ENCODE measurements at places on chromosomes 3 and 15.

GRCh38 chr3:18389108-18389733 is 35.9 kb downstream of the SATB1 start:
- no peak for DNase-seq

DNA sequence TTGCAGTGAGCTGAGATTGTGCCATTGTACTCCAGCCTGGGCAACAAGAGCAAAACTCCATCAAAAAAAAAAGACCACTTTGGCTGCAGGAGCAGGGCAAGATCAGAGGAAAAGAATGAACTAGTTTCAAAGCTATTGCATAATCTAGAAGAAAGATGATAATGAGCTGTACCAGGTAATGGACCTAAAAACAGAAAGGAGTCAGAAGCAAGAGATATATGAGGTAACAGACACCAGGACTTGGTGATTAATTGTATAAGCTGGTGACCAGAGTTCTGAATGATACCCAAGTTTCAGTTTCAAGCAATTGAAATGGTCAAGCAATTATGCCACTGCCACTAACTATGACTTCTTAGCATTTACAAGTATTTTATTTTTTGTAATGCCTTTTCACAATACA is 2.9 kb downstream of the POLQ start:
- no peak for DNase-seq

DNA sequence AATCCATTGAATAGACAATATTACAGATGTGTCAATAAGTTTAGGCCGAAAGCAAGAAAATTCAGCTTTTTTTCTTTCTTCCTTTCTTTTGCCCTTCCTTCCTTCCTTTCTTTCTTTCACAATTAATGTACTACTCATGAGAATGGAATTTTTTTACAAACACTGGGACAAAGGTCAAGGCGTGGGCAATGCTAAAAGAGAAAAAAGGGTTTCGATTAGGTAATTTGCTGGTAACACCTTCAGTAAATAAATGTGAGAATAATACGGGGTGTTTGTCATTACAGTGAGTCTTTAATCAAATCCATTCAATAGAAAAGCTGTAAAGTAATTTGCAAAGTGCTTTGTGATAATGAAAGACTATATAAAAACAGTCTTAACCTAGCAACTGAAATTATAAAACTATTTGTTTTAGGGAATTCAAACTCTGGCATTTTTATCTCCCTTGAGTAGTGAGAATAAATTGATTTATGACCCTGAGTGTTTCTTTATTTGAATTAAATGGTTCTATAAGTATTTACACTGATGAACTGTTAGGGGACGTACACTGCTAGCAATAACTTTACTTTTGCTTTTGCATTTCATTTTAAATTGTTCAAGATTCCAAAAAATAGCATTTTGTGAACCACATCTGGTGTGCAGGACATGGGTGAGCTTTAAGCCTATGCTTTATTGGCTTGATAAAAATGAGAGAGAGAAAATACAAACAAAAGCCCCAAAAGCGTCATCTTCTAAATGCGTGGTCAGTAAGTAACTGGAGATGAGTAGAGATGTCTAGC is 104.2 kb upstream of the THRB start:
- DNase-seq: peak; percentile 62

GRCh38 chr15:85778107-85778776 is 16.5 kb downstream of the KLHL25 start:
- DNase-seq: no peak

GRCh38 chr3:22734756-22735155 is 468.4 kb upstream of the UBE2E2 start:
- no peak for DNase-seq

DNA sequence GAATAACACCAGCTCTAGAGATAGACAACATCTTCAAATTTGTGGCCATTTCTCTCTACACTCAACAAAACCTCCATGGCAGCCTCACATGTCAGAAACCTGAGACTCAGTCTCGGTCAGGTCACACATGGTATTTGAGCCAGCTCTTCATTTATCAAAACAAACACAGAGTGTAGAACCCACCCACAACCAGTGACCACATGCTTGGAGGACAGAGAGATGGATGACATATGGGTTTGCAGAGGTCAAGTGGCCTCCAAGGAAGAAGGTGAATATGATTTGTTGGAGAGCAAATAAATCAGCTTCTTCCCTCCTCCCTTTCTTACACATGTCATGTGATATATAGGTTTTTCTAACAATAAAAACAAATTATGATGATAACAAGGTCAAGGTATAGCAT is 278.1 kb upstream of the LRTM1 start:
- DNase-seq: no peak

DNA sequence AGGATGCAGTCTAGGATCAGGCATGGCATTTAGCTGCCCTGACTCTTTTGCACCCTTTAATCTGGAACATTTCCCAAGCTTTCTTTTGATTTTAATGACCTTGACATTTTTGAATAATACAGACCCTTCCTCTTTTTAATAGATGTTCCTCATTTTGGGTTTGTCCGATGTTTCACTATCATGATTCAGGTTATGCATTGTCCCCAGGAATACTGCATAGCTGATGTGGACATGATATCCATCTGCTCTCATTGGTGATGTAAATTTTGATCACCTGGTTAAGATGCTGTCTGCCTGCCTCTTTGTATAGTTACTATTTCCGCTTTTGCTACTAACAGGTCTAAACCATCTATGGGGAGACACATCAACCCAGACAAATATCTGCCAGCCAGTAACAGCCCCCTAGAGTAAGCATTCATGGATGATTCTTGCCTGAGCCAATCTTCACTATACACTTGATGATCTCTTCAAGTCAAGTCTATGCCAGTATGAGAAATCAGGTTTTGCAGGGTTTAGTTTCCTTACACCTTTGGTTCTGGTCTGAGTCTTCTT is 50.6 kb upstream of the ULK4 start:
- DNase-seq: no peak

GRCh38 chr15:80533790-80534333 is 129.7 kb downstream of the ARNT2 start:
- DNase-seq: no peak

DNA sequence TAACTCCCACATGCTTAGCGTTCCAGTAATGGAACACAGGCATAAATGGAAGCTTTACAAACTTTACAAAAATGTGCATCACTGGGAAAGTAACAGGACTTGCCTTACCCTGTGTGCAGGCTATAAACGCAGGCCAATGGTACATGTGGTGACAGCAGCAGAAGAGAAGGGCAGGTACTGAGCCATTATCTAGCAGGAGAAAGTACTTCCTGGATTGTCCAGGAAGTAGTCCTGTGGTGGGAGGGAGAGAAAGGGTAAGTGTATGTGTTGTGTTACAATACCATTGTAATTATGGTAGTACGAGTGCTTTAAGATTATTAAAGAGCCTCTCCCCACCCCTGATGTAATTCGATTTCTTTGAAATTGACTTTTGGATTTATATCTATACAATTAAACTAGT is 5.3 kb downstream of the ATP1B3 start:
- DNase-seq: no peak

DNA sequence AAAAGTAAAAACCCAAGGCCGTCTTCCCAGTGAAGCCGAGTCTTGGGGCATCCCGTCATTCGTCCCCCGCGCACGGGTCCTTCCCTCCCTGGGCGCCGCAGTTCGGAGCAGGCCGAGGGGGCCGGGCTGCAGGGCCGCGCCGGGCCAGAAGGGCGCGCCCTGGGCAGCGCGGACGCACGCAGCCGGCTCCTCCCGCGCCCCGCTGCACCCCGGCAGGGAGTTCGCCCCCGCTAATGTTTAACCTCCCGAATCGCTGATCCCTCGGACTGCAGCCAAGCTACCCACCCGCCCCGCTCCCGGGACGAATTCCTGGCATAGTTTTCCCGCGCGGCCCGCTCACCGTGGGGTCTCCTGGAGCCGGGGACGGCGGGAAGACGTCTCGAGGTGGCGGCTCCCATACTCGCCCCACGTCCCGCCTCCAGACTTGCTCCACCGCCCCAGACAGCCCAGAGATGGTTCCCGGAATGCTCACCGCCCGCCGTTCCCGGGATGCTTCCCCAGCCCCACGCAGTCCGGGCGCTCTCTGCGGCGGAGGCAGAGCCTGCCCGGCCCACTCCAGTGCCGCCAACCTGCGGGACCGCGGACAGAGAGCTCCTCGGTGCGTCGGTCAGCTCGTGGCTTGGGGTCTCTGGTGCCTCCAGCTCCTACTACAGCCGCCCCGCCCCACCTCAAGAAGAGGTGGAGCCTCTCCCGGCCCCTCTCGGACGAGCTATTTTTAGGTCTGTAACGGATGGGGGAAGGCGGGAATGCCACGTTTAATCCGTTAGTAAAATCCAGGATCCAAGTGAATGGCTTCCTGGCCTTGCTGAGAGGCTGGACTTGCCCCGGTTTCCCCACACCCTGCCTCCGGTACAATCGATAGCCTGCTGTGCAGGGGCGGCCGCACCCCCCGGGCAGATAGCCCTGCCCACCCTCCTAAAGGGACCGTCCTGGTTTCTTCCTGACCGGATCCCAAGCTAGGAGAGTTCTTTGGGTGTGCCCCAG is at the start of gene DZIP1L:
Gene DZIP1L, minus strand, starts transcription at position 621 of the 984 bp plus-strand sequence. CDS start 11,637 bp downstream, outside the sequence.
- DNase-seq: peak; percentile 76

GRCh38 chr3:18252578-18252977 is 172.6 kb downstream of the SATB1 start:
- no peak for DNase-seq

GRCh38 chr3:104257486-104257885 is 1109.2 kb upstream of the ALCAM start:
- no peak for DNase-seq

- no peak for DNase-seq
Observed at GRCh38 chr3:100075851-100076730, 38.2 kb downstream of the FILIP1L start.

GRCh38 chr3:182041668-182042291 is 330.1 kb downstream of the SOX2 start:
- DNase-seq: no peak

Data from HCEC 1CT (cell line).